ENCODE measurements at places on chromosomes 6 and 20. TPM values are rescaled to one million over a fixed set of nuclear protein-coding genes. Genes with fewer than 3 reads are reported as not detected.

NOP56 gene
- 382 TPM for total RNA-seq

FAXC gene
- total RNA-seq: 0.07 TPM

ARHGAP18 gene
- total RNA-seq: 7.5 TPM

PROKR2 gene
- not detected for total RNA-seq

PKHD1 gene
- not detected for total RNA-seq

ENPP5 gene
- total RNA-seq: 0.23 TPM

DSP gene
- 0.04 TPM for total RNA-seq

MOXD1 gene
- not detected for total RNA-seq

THBS2 gene
- not detected for total RNA-seq

DEFB124 gene
- not detected for total RNA-seq

NKX2-4 gene
- total RNA-seq: not detected

STX16 gene
- total RNA-seq: 173 TPM

FOXQ1 gene
- not detected for total RNA-seq

STK4 gene
- total RNA-seq: 229 TPM

TOMM6 gene
- 167 TPM for total RNA-seq

PNPLA1 gene
- total RNA-seq: not detected

TAAR6 gene
- not detected for total RNA-seq

CST4 gene
- total RNA-seq: not detected

COL19A1 gene
- total RNA-seq: not detected

MMP24 gene
- not detected for total RNA-seq

HUS1B gene
- total RNA-seq: 1.5 TPM

HLA-G gene
- 1.3 TPM for total RNA-seq

PACRG gene
- 0.32 TPM for total RNA-seq

SLC17A3 gene
- 0.75 TPM for total RNA-seq

Measured in activated CD4-positive, alpha-beta T cell treated with anti-CD3 and anti-CD28 coated beads, Interleukin-2, amount 10 ng/mL, durations not matched to agents 7 days and 5 days (primary cell).